ENCODE measurements at places on chromosomes 1 and 21.

- DNase-seq: no peak
These were observed 85.7 kb upstream of the CCDC190 start for GRCh38 chr1:162946701-162947100.

DNA sequence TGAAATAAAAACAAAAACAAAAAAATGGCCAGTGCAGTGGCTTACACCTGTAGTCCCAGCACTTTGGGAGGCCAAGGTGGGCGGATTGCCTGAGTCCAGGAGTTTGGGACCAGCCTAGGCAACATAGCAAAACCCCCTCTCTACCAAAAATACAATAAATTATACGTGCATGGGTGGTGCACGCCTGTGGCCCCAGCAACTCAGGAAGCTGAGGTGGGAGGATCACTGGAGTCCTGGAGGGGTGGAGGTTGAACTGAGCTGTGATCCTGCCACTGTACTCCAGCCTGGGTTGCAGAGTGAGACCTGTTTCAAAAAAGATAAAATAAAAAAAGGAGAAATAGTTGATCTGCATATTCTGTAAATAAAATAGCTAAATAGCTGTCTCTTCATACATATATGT, 41.2 kb downstream of the HS2ST1 start:
- DNase-seq: no peak

- no peak for DNase-seq
These were observed 72.5 kb downstream of the KCNT2 start for GRCh38 chr1:196535727-196536126.

DNA sequence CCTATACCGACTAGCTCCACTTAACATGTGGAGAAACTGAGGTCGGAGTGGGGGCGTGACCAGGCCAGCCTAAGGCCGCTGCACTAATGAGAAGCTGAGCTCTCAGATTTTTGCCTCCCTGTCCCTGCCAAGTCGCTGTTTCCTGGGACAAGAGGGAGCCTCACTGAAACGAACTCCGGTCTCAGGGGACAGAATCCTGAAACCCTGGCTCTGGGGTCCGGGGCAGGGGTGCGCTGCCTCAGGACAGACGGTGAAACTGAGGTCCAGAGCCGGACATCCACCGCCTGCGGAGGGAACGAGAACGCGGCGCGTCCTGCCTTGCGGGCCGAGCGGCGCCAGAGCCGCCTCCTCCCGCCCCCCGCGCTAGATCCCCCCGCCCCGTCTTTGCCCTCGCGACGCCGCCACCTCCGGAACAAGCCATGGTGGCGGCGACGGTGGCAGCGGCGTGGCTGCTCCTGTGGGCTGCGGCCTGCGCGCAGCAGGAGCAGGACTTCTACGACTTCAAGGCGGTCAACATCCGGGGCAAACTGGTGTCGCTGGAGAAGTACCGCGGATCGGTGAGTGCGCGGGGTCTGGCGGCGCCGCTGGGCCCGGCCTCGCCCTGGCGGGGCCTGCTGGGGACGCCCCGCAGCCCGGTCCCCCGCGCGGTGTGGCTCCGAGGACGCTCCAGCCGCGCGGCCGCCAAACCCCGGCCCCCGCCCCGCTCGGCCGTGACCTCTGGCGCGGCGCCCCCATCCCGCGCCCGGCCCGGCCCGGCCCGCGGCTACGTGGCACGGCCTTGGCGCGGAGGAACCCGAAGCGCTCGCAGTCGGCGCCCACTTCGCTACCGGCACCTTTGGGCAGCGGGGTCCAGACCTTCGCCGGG, at the start of gene GPX7:
GPX7 (plus strand) TSS at position 381 of the 865 bp plus-strand sequence; CDS start at position 420, 39 bp downstream.
- peak; percentile 54 for DNase-seq

- no peak for DNase-seq
These were observed 25.3 kb upstream of the NMNAT2 start for GRCh38 chr1:183443466-183443865.

GRCh38 chr1:235659186-235659771, 9.7 kb upstream of the GNG4 start:
- DNase-seq: no peak

DNA sequence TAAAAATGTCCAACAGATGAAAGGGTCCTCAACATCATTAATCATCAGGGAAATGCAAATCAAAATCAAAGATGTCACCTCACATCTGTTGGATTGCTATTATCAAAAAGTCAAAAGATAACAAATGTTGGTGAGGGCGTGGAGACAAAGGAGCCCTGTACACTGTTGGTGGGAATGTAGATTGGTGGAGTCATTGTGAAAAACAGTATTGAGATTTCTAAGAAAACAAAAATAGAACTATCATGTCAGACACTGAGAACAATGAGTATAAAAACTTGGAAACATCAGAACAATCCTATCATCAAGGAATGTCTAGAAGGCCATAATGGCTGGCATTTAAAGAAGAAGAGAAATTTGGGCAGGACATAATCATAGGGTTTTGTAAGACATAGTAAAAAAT, 209.2 kb upstream of the PTGFR start:
- no peak for DNase-seq
